CD8-positive, alpha-beta T cell (primary cell): ENCODE measurements at places on chromosomes 13 and 19.
A peak's percentile ranks its signal among the peaks of the same experiment; 100 is the strongest.

DNA sequence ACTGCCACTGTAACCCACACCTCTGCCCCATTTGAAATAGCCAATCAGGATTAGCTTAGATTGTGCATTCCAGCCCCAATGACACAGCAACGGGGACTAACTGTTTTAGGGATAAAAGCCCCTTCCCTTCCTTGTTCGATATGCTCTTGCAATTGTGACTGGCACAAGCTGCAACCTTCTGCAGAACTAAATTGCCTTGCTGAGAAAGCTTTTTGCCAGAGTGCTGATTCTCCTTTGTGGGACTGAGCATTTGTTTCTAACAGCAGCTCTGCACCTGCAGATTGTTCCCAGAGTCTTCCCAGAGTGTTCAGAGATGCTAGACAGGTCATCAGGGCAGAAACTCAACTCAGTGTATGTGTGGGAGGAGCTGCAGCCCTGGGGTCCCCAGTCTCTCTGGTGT, 115.8 kb downstream of the ZNF675 start:
- no peak for DNase-seq

DNA sequence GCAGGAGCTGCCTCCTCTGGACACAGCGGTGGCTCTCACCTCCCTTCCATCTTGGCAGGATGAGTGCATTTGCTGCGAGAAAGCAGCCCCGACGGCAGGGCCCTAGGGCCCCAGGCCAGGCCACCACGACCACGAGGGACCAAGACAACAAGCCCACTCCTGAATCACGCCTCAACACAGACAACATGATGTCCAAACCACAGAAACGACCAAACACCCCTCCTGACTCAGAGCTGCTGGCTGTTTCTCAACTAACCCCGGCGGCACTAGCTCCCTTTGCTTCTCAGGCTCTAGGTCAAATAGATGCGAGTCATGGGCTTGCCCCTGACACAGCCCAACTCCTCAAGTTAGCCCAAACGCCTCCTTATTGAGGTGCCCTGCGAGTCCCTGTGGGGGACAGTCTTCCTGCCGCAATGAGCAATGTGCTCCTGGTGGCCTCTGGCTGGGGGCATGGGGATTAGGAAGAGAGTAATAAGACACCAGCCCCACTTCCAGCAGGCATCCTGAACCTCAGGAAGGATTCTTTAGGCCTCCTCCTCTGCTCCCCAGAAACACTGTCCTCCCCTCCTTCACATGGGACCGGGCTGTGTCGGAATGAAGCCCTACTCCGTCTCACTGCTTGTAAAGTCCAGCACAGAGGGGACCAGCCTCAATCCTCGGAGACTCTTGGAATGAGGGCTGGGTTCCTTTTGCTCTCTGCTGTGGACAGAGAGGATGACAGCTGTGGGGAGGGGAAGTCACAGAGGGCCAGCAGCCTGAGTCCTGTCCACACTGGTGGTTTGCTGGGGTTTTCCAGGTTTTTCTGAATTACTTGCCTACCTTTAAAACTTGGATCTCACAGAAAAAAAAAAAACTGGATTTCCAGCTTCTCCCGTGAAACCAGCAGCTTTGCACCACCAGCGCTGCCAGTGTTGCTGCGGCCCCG, 6.9 kb upstream of the ATF5 start:
- no peak for DNase-seq

DNA sequence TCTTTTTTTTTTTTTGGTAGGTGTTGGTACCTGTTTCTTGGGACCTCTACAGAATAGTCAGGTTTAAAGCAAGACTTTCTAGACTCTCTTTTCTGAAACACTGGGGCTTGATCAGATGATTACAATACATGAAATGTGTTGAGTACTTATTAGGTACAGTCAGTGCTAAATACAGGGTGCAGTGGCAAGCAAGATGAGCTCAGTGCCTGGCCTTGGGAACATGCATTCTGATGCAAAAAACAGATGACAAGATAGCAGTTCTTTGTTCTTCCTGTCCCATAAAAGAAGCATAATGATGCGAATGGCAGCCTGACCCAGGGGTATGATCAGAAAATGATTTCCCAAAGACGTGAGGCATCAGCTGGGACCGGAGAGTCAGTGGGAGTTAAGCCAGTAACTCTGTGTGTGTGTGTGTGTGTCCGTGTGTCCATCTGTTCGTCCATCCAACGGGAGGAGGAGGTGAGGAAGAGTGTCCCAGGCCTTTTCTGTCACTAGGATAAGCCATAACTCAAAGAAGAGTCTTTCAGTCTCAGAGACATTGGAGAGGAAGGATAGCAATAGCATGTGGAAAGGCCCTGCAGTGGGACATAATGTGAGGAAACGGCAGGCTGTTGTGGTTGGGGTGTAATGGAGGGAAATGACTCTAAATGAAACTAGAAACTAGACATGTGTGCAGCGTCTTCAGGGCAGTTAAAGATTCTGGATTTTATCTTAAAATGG, 32.2 kb downstream of the SLAIN1 start:
- no peak for DNase-seq

GRCh38 chr19:2043961-2044708, 6.9 kb downstream of the MKNK2 start:
- DNase-seq: no peak

DNA sequence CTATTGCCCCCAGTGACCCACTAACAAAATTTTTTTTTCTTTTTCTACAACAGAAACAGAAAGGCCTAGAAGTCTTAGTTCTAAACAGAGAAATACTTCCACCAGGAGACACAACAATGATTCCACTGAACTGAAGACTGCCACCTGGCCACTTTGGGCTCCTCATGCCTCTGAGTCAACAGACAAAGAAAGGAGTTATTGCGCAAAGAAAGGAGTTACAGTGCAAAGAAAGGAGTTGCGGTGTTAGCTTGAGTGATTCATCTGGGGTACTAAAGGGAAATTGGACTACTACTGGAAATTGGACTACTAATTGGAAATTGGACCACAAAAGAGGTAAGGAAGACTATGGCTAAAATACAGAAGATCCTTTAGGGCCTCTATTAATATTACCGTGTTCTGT, 116.6 kb downstream of the PCDH17 start:
- no peak for DNase-seq

DNA sequence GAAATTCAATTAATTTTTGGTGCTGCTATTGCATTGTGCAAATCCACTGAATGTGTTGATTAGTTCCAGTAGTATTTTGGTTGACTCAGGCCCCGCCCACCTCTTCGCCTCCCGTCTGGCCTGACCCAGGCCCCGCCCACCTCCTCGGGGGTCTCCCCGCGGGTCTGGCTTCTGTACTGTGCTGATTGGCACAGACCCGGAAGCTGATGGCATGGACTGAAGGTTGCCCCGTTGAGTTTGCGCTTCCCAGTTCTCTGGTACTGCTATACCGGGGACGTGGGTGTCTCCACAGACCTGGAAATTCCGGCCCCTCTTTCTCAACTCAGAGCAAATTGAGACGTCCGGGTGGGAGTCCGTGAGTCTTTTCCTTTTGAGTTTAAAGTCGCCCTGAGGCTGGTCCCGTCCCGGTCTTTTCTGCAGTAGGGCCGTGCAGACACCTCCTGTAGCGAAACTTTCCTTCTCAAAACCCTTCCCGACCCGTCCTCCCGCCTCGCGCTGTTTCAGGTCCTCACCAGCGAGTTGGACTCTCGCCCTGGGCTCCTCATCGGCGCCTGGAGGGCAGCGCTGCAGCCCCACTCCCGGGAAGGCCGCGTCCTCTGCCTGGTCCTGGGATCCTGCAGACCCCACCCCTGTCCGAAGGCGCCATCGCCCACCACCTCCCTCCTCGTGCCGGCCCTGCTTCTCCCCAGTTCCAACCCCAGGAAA, 14.8 kb downstream of the ZNF701 start:
- no peak for DNase-seq

- DNase-seq: no peak
Measured at GRCh38 chr13:44431150-44431549, 57.5 kb downstream of the SERP2 start.

DNA sequence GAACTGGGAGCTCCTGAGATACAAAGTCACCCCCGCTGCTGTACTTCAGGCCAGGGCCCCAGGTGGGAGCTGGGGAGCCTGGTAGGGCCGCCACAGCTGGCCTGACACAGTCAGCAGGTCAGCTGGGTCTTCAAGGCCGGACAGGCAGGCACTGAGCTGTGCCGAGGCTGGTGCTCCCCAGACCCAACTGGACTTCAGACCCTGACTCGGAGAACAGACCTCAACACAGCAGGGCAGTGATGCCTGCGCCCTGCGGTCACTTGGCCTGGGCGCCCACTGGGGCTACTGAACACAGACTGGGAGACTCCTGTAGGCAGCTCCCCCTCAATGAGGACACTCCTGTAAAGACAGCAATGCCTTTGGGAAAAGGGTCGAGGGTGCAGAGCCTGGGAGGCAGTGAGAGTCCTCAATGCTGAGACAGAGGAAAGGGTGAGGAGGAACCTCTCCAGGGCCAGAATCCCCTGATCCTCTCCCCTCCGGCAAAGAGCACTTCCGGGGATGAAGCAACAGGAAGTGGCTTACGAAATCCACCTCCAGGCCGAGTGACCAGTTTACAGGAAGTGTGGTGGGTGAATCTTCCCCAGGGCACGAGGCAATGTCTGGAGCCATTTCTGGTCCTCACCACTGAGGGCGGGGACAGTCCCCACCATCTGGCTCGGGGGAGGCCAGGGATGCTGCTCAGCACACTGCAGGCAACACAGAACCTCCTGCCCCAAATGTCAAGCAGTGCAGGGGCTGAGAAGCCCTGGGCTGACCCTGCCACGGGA, 40.8 kb upstream of the ISYNA1 start:
- peak; percentile 79 for DNase-seq

- no peak for DNase-seq
Measured at GRCh38 chr19:3698974-3699740, 1.1 kb downstream of the PIP5K1C start.

GRCh38 chr13:52669677-52670076, 17.0 kb downstream of the SUGT1 start:
- no peak for DNase-seq

DNA sequence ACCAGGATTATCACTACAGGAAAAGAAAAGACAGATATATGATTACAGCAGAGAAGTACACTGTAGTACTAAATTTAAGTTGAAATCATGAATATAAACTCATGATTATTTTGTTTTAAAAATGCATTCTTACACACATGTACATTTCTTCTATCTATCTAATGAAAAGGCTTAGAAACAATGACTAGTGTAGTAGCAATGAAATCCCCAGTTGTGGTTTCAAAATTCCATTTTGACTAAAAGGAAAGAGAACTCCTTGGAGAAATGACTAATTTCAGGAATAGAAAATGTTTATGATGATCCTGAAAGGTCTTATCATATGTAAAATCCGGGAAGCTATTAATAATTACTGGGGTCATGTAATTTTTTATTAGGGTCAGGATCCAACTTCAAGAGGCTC, 195.0 kb upstream of the STARD13 start:
- DNase-seq: no peak

DNA sequence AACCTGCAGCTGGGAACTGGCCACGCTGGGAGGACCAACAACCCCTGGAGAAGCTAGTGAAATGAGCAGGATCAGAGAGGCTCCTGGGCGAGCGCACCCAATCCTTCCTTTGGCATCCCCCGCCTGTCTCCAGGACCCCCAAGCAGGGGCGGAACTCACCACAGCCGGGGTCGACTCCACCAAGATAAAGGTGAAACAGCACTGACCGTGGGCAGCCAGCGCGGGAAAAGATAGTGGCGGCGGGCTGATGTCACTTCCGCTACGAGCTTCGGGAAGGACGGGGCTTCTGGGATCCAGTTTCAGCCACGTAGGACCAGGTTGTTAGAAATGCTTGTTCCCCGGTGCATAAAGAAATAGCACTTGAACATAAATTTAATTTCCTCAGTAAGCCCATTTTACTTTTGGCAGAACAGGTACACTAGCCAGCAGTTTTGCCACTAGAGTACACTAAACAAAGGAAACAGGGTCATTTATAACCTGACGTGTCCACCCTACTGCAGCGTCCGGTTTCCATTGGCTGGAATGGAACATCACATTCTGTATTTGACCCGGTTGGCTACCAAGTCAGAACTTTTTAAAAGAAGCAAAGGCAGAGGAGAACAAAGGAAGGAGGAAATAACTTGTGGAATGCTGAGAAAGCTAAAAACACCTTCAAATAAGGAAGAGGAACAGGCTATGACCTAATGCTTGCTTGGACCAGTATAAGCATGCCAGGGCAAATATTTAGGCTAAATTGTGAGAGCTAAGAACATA, 25.5 kb upstream of the ZNF562 start:
- DNase-seq: no peak

- no peak for DNase-seq
Measured at GRCh38 chr19:33502521-33502920, 19.1 kb downstream of the PEPD start.

- DNase-seq: no peak
Measured at GRCh38 chr19:39078436-39079200, 5.5 kb upstream of the ACP7 start.

GRCh38 chr13:92317066-92317465, 909.5 kb upstream of the GPC6 start:
- DNase-seq: no peak

- DNase-seq: no peak
Measured at GRCh38 chr13:44110091-44110621, 230.5 kb downstream of the LACC1 start.

DNA sequence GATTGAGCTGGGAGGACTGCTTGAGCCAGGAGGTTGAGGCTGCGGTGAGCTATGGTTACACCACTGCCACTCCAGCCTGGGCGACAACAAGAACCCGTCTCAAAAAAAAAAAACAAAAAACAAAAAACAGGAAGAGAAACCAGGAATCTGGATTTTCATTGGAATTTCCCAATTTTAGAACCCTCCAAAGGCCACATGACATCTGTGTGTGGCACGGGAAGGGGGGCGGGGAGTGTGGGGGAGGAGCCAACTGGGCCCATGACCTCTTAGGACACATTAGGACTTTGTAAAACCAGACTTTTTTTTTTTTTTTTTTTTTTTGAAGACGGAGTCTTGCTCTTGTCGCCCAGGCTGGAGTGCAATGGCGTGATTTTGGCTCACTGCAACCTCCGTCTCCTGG, 21.2 kb upstream of the MYDGF start:
- no peak for DNase-seq

DNA sequence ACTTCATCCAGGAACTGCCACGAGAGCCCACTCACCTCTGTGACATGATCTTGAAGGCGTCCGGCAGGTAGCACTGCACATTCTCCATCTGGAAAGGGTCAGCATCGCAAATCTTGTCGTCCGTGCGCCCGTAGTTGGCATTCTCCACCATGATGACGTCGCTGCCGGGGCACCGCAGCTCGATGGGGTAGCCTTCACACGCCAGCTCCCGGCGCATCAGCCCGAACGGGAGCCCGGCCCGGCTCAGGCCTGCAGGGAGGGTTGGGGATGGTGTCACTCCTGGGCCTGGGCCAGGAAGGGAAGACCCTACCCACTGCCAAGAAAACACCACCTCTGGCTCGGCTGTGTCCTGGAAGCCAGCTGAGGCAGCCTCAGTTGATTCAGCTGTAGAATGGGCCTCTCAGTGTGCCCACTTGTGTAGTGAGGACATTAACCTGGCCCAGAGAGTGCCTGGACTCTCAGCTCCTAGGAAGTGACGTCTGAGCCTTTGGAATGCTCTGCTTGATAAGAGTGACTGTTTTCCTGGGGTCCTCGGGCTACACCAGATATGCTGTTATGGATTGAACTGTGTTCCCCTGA, 28.4 kb downstream of the ADGRL1 start:
- no peak for DNase-seq
